Mesenteric fat pad (tissue), 1 donor: ENCODE measurements at places on chromosomes 7 and 10. TPM values are rescaled to one million over a fixed set of nuclear protein-coding genes. Genes with fewer than 3 reads are reported as not detected.

MASTL gene
- total RNA-seq, result 5.6 TPM

TLL2 gene
- not detected for total RNA-seq

WIPF3 gene
- total RNA-seq, result 1.4 TPM

PKD1L1 gene
- 0.58 TPM for total RNA-seq

PIK3CG gene
- 7.9 TPM for total RNA-seq

STOX1 gene
- total RNA-seq, result 8.1 TPM

PLEKHS1 gene
- total RNA-seq, result 0.13 TPM

DNA sequence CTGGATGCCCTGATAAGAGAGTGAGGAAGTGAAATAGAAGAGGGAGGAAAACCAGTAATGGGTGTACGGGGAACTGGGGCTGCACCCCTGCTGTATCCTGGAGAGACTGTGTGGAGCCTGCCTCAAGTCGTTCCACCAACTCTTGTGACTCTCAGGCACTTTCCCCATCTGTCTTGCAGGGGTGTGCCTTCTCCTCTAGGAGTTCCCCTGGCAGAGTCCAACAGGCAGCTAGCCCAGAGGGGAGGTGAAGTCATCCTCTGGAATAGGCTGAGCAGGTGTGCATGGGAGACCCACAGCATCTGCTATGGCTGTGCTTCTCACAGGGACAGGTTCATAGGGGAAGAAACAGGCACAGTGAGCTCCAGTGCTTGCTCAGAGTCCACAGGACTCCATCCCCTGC is 46.8 kb downstream of the WIPF3 start:
- no peak for DNase-seq

DNA sequence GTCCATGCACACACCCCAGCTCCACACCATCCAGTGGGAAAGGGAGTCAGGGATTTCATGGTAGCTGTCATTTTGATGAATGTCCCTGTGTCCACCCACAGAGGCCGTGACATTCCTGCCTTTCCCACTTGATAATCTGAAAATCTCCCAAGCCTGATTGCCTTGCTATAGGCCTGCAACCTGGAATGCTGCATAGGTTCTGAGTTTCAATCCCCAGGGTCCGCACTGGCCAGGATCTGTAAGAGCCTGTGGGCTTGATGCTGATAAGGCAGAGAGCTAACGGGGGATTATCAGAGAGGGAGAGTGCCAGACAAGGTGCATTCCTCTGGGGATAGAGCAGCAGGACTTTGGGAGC is 57.5 kb downstream of the RBM20 start:
- DNase-seq, result no peak

- no peak for DNase-seq
Measured at GRCh38 chr10:89053555-89053954, 63.0 kb downstream of the FAS start.

DNA sequence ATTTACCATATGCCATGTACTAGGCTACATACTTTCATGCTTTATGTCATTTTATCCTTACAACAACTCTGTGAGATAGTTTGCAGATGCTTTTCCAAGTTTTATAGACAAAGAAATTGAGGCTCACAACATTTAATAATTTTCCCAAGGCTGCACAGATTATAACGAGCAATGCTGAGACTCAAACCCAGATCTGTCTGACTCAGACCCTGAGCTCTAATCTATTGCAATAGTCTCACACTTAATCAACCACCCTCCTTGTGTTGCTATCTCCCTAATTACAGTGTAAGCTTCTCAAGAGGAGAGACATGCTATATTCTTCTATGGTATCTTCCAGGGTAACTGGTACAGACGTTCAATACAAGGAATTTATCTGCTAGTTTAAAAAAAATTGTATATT is 247.6 kb downstream of the WDR11 start:
- no peak for DNase-seq

- no peak for DNase-seq
Measured at GRCh38 chr7:135617781-135618180, 44.5 kb upstream of the STMP1 start.

DNA sequence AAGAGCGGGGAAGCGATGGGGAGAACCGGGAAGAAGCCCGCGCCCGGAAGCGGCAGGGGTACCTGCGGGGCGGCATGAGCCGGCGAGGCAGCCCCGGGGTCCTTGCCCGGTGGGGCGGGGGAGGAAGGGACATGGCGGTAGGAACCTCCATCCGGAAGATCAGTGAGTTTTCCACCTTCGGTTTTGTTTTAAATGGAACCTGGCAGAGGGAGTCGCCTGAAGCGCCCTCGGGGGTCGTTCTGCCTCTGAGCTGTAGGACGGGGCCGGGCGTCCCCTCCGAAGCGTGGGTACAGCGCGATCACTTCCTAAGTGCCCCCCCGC is 471 bp downstream of the PFKP start:
- no peak for DNase-seq

GRCh38 chr10:52639652-52640051 is 132.9 kb downstream of the MBL2 start:
- DNase-seq, result no peak

DNA sequence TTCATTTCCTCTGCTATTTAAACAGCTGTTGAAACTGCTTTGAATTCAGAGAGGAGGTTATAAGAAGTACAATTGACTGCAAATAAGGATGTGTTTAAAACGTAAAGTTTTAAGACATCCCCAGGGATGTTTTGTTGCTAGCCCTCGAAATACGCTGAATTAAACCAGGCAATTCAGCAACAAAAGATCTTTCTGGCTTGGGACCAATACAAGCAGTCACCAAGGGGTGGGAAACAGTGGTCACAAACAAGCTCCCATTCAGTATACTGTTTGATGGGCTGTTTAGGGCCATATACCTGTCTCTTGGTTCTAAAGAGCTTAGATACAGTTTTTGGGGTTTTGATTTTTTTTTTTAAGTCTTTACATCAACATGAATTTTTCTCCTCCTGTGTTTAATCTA is 446.3 kb upstream of the POT1 start:
- no peak for DNase-seq

DNA sequence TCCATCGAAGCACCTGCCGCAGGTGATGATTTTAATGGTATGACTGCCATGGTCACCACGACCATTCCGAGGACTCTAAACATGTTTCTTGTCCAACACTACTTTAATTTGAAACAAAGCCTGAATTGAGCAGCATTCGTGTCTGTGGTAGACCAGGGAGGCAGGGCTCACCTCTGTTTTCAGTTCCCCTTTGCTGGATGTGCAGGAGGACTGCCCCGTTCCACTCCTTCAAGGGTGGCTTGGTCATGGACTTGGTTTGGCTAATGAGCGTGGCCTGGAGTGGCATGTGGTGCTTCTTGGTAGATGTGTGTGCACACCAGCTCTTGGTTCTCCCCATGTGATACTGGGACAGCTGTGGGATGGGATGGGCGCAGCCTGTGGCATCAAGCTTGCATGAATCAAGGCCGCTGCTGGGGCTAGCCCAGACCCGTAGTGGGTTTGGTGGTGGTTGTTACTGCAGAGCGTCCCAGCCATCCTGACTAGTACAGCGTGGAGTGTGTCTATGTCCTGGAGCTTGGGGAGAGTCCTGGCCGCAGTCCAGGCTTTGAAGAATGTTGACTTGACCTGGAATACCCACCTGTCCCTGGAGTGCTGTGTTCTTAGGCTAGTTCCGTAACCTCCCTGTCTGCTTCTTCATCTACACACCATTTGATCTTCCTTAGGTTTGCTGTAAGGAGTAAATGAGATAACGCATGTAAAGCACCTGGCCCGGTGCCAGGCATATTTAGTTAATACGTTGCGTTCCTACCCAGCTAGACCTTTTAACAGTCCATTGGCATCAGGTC is 34.8 kb downstream of the MGMT start:
- DNase-seq, result no peak

DNA sequence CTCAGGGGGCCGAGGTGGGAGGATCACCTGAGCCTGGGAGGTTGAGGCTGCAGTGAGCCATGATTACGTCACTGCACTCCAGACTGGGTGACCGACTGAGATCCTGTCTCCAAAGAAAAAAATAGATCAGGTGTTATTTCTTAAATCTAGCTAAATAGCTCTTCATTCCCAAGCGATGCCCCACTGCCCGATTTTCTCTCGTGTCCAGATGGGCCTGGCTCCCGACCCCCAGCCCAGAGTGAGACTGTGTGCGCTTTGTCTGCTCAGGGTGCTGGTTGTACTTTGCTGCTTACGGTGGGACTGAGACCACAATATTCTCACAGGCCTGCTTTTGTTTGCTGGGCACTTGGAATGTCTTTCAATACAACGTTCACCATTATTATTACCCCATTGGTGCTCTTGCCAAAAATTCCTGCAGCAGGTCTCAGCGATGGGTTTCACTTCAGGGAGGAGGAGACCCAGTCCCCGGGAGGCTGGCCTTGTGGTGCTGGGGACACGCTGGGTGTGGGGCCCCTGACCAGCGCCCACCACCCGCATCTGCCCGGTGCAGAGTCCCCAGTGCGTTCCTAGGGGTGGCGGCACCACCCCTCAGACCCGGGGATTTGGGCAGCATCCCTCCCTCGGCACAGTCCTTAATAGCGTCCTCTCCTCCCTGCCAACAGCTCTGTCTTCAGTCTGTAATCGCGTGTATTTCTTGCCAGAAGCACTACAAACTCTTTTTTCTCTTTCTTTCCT is 20.4 kb upstream of the DPYSL4 start:
- DNase-seq, result no peak

DNA sequence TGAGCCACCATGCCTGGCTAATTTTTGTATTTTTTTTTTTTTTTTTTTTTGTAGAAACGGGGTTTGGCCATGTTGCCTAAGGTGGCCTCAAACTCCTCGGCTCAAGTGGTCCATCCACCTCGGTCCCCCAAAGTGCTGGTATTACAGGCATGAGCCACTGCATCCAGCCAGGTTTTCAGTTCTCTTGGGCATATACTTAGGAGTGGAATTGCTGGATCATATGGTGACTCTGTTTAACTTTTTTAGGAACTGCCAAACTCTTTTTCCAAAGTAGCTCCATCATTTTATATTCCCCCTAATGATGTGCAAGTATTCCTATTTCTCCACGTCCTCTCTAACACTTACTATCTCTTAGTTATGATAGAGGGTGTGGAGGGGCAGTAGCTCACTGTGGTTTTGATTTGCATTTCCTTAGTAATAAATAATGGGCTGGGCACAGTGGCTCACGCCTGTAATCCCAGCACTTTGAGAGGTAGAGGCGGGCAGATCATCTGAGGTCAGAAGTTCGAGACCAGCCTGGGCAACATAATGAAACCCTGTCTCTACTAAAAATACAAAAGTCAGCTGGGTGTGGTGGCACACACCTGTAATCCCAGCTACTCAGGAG is 41.6 kb downstream of the SUFU start:
- no peak for DNase-seq
